Osteoblast (primary cell): ENCODE measurements at places on chromosomes 5 and 9.

- DNase-seq: no peak
Observed at GRCh38 chr5:107330903-107331302, 339.8 kb downstream of the EFNA5 start.

DNA sequence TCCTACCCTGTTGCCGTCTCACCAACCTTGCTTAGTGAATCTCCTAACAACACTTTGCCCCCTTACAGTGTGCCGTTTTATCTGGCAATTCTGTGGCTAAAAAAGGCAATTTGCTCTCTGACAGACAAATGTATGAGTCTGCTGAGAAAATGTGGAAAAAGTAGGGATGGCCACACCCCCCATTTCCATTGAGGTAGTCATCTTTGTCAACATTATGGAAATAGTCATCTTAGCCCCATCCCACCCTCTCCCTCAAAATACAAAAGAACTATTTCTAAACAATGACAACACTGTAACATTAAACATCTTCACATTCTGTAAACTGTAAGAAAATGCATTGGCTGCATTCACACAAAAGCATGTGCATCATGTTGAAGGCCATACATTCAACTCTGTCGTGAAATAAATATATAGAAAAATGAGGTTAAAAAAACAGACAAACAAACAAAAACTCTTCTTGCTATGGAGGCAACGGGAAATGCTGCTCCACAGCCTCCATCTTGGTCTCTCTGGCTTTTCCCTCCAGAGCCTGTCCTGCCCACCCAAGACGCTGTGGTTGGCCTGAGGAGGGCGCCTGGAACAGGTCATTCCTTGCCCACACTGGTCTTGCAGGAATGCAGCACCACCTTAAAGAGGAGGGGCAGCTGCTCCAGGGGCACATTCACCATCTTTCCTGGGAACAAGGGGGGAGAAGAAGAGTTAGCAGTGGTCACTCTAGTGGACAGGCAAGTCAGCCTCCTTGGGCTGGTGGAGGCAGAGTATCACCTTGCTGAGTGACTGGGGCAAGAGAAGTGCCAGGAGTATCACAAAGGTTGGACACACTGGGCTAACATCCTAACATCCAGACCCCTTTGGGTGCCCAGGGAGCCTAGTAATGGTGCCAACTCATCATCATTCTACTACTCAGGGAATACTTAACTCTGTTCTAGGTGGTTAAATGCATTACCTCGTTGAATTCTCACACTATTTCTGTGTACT, 15.2 kb upstream of the NR5A1 start:
- DNase-seq: no peak

DNA sequence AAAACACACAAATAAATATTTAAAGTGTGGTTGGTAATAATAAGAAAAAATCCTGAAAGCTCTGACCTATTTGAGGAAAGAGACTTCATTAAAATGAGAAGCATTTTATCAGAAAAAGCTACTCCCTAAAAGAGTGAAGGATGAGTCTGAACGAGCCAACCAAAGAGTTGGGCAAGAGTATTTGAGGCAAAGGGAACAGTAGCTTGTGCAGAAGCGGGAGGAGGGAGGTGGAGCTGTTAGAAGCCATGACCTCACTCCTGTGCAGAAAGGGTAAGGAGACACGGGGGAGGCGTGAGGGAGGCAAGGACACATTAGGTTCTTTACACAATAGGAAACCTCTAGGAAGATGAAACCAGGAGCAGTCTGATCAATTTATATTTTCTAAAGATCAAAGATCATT, 29.4 kb downstream of the SH3RF2 start:
- DNase-seq: no peak

- no peak for DNase-seq
Observed at GRCh38 chr9:86525182-86525581, 171.0 kb upstream of the TUT7 start.

GRCh38 chr5:84303315-84303714, 81.4 kb downstream of the EDIL3 start:
- DNase-seq: peak; percentile 11

- no peak for DNase-seq
Observed at GRCh38 chr5:171158581-171158980, 150.5 kb upstream of the TLX3 start.

- no peak for DNase-seq
Observed at GRCh38 chr9:117250610-117251215, 164.1 kb downstream of the ASTN2 start.

DNA sequence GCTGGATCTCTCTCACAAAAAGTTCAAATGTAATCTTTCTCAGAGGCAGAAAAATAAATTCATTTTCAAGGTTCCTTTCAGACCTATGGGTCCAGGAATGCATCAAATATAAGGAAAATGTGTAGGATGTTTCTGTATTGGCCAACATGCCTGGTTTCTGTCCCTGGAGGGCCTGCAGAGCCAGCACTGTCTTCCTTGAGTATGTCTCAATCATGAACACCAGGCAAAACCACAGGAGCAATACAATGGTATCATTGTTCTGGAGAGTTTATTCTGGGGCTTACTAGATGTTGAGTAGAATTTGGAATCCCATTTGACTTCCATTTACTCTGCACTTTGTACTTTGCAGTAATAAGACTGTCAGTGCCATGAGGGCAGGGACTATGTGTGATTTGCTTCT, 23.5 kb downstream of the INSYN2B start:
- no peak for DNase-seq

DNA sequence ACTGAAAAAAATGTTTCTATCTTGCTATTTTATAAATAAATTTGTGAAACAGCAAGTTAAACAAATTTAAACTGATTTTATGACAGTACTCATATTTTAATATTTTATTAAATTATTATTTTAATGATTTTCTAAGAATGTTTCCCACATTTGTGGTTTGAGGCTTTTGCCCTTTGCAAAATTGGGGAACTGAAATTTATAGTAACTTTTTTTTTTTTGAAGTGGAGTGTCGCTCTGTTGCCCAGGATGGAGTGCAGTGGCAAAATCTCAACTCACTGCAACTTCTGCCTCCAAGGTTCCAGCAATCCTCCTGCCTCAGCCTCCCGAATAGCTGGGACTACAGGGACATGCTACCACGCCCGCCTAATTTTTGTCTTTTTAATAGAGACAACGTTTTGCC, 7.2 kb upstream of the ADGRV1 start:
- no peak for DNase-seq

DNA sequence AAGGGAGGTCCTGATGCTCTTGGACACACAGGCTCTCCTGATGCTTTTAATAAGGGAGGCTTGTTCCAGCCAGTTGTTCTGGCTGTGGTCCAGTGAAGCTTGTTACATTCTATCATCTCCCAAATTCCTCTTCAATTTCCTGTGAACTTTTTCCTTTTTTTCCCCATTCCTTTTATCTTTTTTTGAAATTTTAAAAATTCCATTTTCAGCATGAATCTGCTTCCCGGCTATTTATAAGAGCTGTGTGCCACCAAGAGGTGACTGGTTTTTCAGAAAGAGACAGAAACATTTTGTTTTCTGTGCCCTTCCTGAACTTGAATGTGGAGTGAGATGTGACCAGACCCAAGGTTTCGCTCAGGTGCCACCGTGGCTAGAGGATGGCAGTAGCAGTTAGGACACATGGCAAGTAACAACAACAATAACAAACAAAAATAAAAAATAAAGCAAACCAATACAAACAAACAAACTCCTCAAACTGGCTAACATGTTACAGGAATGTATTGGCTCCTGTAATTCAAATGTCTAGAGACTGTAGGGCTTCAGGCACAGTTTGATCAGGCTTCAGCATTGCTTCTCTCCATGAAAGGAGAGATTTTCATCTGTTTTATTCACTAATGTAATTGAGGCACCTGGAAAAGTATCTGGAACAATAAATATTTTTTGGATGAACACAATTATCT, 121.1 kb downstream of the BOD1 start:
- DNase-seq: no peak

DNA sequence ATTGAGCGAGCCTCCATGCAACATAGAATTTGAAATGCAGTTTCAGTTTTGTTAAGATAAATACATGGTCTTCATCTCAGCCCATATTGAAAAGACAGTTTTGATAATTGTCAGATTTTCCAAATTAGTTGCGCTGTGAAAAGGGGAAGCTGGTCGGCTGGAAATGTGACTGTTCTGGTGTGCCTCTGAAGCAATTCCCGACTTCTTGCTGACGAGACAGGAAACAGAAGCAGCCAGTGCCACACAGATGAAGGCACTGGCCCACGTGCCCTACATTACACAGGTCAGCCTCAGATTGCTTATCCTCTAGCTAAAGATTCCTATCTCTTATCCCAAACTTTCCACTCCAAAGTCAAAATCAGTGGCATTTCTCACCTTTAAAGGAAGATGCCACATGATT, 214.1 kb upstream of the TLE4 start:
- no peak for DNase-seq
